ENCODE measurements at places on chromosomes 6 and 20. TPM values are rescaled to one million over a fixed set of nuclear protein-coding genes. Genes with fewer than 3 reads are reported as not detected.

DNA sequence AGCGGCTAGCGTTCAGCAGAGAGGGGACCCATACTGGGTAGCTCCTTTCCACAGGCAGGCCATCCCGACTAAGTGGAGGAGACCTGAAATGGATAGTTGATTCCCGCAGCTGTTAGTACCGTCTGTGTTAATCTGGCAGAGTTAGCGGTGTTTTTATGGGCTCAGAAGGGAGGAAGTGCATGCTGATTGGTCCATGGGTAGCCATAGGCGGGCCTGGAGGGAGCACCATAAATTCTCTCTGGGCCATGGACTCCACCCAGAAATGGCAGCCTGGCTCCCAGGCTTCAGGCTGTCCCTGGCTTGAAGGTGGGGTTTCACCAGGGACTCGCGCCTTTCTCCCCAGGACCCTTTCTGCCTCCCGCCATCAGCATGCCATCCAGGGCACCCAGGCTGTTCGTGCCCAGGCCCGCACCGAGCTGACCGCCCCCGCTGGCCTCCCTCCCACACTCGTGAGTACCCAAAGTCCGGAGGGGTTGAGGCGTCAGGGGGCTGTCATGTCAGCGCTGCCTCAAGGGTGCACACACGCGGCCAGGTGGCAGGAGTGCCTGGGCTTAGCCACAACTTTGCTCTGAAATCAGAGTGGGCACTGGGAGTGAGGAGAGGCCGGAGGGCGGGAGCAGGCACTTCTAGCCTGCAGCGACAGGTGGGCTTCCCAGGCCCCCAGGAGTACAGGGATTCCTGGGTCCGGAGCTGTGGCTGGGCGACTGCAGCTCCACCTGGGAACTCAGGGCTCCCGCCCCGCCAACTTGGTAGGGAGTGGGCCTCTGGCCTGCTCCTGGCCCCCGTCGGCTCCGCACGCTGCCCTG is 694.3 kb upstream of the FLRT3 start:
- DNase-seq = no peak

GRCh38 chr6:35489066-35489465 is 7.8 kb downstream of the TEAD3 start:
- DNase-seq = no peak

GRCh38 chr6:44375071-44375470 is 12.4 kb upstream of the CDC5L start:
- no peak for DNase-seq

GRCh38 chr6:136921936-136922684 is at the start of gene SLC35D3:
Gene SLC35D3, plus strand, starts transcription at chr6:136922301. Its CDS starts 128 bp downstream, at chr6:136922429.
- DNase-seq = no peak

BPIFB2 gene
- polyA plus RNA-seq = not detected

DNA sequence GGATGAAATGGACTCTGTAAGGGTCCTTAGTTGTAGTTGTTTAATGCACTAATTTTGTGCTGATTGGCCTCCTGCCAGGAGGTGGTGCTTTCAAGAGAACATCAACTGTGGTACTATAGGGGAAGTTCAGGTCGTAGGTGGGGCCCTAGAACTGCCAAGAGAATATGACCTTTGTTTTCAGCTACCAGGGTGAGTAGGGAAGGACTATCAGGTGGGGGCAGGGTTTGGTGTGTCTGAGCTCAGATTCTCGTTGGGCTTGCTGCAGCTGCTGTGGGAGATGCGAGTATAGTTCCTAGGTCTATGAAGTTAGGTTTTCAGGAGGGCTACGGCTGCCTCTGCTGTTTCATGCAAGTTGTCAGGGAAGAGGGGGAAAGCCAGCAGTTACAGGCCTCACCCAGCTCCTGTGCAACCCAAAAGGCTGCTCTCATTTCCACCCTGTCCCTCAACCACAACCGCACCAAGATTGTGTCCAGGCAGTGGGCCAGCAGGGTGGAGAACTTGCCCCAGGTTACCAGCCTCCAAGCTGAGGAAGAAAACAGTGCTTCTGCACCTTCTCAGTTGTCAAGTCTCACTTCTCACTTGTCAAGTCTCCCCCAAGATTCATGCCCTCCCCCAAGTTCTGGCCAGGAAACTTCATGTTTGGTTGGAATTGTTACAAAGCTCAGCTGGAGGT is 626.5 kb upstream of the MAP3K7 start:
- no peak for DNase-seq

GRCh38 chr6:10759884-10760329 is 12.3 kb downstream of the TMEM14B start:
- DNase-seq = no peak

- no peak for DNase-seq
These were observed 23.2 kb downstream of the FAM50B start for GRCh38 chr6:3872370-3872854.

GRCh38 chr6:139600343-139600742 is 225.9 kb upstream of the CITED2 start:
- no peak for DNase-seq

GRCh38 chr6:135992739-135993138 is 141.2 kb downstream of the PDE7B start:
- no peak for DNase-seq

SLC35D3 gene
- polyA plus RNA-seq = 0.04 TPM

DNA sequence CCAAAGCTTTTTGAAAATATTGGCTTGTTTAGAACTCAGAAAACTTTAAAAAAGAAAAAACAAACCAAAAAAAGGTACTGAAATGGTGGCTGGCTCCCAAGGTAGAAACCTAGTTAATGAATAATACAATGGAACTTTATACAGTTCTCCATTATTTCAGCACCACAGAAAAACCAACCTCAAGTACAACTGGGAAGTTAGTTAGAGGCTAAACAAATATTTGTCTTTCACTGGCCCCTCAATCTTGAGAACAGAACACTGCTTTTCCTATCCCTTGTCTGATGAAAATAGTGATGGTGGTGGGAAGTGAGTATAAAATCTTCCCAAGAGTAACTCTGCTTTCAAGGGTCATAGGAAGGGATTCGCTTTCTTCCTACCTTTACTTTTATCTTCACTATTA is 126.5 kb downstream of the REV3L start:
- DNase-seq = no peak

- no peak for DNase-seq
These were observed 738.4 kb downstream of the KIF16B start for GRCh38 chr20:15834857-15835256.

KCNQ5 gene
- polyA plus RNA-seq = under 0.01 TPM

HLA-DQA2 gene
- not detected for polyA plus RNA-seq

SEMG1 gene
- not detected for polyA plus RNA-seq
